ENCODE measurements at places on chromosomes 12 and 14.

DNA sequence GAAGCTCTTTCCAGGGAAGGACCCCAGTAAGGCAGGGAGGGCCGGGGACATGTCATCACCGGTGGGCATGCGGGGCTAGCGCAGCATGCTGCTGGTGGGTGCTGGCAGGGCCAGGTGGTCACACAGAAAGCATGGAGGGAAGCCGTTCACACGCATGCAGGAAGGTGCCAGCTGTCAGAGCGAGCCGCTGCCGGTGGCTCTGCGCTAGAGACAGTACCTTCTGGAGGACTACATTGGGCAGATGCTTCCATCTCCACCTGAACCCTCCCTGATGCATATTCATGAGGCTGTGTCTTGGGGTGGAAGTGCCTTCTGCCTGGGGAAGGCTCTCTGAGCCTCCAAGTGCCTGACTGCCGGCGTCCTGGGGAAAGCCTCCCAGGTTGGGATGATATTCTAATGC is 203.8 kb downstream of the CALM1 start:
- DNase-seq = no peak

DNA sequence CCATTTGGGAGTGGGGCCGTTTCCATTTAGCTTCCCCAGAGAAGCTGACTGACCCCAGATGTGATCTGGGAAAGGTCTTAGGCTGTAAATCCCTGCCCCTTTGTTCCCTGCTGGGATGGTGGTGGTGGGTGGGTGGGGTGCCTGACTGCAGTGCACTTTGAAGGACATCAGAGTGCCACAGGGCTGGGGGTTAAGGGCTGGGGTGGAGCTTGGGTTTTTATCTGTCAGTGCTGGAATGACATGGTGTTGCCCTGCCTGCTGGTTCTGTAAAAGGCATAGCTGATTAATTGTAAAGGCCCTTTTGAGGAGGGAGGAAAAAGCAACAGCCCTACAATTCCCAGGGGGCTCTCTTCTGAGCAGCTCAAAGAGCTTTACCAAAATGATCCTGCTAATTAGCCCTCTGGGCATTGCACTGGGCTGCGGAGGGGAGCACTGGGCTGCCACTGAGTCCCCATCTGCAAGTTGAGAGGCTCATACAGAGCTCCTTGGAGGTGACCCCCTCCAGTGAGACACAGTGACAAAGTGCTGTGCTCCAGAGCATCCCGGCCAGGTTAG is 21.1 kb downstream of the PLEKHG3 start:
- DNase-seq = no peak

GRCh38 chr14:62557416-62557815 is 487.8 kb downstream of the KCNH5 start:
- no peak for DNase-seq

DNA sequence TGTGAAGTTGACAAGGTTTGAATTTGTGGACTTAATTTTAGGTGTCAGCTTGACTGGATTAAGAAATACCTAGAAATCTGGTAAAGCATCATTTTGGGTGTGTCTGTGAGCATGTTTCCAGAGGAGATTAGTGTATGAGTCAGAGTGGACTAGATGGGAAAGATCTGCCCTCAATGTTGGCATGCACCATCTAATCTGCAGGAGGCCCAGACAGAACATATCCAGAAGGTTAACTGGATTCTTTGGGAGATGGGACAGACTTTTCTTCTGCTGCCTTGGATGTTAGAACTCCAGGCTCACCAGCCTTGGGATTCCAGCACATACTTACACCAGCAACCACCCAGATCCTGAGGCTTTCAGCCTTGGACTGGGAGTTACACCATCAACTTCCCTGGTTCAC is 14.1 kb downstream of the SGPP1 start:
- DNase-seq = no peak

GRCh38 chr12:5581616-5582015 is 149.7 kb downstream of the NTF3 start:
- DNase-seq = no peak

DNA sequence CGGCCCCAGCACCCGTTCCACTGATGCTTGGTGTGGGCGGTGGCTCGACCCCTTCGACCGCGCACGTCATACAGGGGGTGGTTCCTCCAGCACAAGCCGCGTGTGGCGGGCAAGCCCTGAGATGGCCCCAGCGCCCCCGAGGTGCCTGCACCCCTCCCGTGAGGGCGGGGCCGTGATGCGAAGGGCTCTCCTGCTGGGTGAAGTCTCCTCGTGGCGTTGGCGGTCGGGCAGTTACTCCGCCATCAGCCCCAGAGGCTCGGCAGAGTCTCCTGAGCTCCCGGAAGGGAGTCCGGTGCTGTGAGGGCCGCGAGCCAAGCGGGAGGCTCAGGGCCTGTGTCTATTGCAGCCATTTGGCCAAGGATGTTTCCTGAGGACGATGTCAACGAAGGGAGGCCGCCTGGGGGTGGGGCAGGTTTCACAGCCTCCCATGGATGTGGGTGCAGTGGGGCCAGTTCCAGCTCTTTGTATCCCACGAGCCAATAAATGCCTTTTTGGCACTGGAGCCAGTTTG is 78.1 kb upstream of the GALNT9 start:
- no peak for DNase-seq

GRCh38 chr14:21163871-21164291 is 8.0 kb upstream of the OR5AU1 start:
- DNase-seq = no peak

- DNase-seq = no peak
Observed at GRCh38 chr12:18250313-18250916, 10.9 kb upstream of the PIK3C2G start.

- no peak for DNase-seq
Observed at GRCh38 chr12:109847142-109847735, 14.0 kb upstream of the TRPV4 start.

- no peak for DNase-seq
Observed at GRCh38 chr12:16062611-16063010, 151.5 kb downstream of the DERA start.

DNA sequence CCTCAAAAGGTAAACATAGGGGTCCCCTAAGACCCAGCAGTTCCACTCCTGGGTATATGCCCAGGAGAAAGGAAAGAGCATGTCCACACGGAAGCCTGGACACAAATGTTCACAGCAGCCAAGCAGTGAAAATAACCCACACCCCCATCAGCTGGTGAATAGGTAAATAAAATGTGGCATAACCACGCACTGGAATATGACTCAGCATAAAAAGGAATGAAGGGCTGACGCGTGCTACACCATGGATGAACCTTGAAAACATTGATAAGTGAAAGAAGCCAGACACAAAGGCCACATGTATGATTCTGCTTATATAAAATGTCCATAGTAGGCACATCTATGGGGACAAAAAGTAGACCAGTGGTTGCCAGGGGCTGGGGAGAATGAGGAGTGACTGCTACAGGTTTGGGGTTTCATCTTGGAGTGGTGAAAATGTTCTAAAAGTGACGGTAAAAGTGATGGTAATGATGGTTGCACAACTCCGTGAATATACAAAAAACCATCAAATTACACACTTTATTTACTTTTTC is 3.8 kb upstream of the SCARB1 start:
- no peak for DNase-seq

DNA sequence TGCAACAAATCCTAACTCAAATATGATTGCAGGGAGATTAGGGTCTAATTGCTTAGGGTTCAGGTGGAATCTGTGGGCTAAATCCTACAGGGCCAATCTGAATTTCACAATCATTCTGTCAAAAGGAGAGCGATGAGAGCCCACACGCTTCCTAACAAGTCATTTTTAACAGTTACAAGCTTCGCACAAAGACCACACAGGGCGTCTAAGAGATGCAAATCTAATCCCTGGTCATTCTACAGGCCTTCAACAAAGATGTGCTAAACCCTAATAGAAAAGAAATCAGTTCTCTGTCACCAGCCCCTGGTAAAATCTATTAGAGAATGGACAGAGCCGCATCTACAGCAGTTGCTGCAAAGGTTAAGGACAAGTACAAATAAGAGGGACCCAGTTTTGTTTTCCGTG is 15.3 kb downstream of the NKX2-1 start:
- no peak for DNase-seq

DNA sequence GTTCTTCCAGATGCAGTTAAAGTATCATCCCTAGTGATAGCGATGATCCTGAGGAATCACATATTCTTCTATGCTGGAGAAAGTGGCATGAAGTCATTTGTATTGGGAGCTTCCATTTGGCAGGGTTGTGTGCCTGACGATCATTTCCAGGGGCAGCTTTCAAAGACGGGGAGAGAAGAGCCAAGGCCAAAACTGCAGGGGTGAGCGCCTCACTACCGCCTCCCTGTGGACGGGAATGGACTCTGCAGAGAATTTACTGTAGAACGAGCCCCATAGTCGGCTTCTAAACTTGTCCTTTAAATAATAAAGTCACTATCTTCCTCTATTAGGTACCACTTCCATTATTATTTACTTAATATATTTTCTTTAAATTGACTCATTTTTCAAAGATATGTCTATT is 555.9 kb upstream of the TMEM132C start:
- no peak for DNase-seq

DNA sequence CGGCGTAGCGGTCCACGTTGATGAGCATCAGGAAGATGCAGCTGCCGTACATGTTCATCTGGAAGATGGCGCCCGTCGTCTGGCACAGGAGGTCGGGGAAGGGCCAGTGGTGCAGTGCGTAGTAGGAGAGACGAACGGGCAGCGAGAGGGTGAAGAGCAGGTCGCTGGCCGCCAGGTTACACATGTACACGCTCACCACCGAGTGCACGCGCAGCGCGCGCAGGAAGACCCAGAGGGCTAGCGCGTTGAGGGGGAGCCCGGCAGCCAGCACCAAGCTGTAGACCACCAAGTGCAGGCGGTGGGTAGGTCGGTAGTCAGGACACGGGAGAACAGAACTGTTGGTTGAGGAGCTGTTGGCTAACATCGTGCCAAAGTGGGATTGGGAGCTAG is 13.7 kb upstream of the CHD4 start:
- no peak for DNase-seq

DNA sequence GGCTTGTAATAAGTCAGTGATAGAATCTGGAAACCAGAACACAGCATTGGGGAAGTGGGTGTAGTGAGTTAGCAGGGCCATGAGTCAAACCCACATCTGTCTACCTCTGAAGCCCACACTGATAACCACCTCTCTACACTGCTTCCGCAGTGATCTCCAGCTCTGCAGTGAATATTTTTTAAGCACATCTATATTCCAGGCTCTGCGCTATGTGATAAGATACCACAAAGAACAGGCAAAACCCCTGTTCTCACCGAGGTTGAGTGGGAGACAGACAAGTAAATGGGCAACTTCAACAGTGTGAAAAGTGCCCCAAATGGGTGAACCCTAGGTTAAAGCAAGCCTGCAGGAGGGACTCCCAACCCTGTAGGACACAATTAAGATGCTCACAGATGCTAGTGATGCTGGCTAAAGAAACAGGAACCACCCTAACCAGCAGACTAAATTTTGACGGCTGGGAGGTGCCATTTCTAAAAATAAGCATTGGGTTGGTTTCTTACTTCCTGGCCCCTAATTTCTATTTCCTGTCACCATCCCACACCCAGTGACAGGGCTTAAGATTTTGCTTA is 375.0 kb downstream of the DPF3 start:
- DNase-seq = no peak

- DNase-seq = no peak
Observed at GRCh38 chr14:91310606-91311283, 66.2 kb upstream of the GPR68 start.

GRCh38 chr12:112185093-112185923 is 59.9 kb downstream of the TRAFD1 start:
- no peak for DNase-seq

- DNase-seq = no peak
Observed at GRCh38 chr14:81517798-81518398, 15.8 kb downstream of the SEL1L start.

- DNase-seq = no peak
Observed at GRCh38 chr12:131505561-131505960, 205.3 kb upstream of the SFSWAP start.

DNA sequence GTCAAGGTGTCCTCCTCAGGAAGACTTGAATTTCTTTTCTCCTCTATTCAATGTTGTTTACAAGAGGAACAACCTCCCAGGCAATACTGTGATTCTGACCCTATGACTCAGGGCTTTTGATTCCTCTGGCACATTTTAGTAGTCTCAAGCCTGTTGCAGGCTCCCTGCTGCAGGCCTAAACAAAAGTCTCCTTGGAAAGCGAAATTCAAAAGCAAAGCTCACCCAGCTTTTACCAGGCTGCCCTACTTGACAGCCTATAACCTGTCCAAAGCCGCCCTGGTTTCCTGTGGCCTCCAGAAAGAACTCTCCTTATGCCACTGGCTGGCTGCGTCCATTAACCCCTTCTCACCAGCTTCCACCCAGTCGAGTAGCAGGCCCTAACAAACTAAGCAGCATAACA is 11.6 kb downstream of the FGD6 start:
- peak; percentile 63 for DNase-seq

DNA sequence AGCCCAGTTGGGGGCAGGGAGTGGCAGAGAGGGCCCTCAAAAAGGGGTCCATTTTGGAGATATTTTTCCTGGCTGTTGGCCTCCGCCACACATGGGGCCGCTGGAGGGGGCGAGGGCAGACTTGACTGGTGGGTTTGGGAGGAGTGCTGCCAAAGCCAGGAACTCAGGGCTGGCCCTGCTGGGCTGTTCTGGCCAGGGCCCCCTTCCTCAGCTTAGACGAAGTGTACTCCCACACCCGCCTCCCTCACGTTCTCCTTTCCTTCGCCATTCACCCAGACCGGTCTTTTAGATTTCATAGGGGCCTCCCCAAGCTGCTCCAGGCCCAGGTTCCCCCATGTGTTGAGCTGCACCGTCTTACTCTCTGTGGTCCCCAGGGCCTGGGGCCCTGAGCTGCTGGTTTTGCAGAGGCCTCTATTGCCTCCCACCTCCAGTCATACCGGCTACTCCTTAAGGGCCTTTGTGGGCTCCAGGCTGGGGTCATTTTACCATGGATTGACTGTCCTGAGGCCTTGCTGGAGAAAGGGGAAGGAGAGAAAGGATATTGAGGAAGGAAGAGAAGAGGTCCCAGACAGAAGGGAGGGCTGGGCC is 1.3 kb downstream of the KRT7 start:
- no peak for DNase-seq

DNA sequence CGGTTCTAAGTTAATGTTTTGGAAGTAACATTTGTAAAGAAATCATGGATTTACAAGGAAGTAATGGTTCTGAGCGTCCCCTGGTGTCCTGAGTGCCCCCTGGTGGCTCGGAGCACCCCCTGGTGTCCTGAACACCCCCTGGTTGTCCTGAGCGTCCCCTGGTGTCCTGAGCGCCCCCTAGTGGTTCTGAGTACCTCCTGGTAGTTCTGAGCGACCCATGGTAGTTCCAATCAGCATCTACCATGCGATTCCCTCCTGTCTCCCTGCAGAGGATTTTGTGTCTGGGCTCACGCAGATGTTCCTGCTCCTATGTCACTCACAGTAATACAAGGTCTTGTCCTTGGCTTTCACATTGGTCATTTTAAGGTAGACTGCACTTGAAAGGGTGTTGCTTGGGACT is 1352.9 kb downstream of the TMEM121 start:
- DNase-seq = no peak

GRCh38 chr12:132740652-132741051 is 21.0 kb downstream of the ANKLE2 start:
- no peak for DNase-seq

DNA sequence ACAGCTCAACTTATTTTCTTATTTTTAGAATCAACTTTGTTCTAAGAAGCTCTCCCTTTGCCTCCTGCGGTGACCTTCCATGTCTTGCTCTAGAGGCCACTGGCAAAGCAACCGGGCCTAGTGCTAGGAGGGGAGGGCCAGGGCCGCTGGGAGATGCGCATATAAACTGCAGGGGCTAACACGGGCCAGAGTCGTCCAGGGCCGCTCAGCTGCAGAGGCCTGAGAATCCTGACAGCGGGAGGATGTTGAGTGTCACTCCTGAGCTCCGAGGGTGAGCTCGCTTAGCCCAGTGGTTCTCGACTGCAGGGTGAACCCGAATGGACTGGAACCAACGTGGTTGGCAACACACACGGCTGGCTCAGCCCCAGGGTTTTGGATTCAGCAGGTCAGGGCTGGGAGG is 6.5 kb upstream of the PIWIL1 start:
- DNase-seq = no peak
